GM20000 (cell line): ENCODE measurements at places on chromosomes 2 and 18.
A peak's percentile ranks its signal among the peaks of the same experiment; 100 is the strongest.

DNA sequence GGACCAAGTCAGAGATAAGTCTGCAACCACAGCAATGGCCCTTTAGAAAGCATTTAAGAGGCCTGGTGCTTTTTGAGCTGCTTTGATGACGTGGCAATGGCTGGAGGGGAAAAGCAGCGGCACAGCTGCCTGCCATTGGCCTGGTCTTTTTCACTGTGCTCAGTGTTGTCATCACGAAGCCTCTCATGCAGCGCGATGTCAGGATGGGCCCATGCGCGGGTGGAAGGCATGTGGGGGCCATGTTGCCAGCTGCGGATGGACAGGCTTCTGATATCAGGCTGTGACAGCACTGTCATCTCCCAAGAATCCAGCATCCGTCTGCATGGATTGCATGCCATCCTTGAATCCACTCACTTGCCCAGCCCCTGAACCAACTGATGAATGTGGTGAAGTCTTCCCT, 204.5 kb downstream of the ACKR3 start:
- DNase-seq, result no peak

- no peak for DNase-seq
Observed at GRCh38 chr18:74310411-74310810, 5.2 kb upstream of the C18orf63 start.

GRCh38 chr18:23970161-23971096, 44.1 kb upstream of the TTC39C start:
- DNase-seq, result peak; percentile 21

DNA sequence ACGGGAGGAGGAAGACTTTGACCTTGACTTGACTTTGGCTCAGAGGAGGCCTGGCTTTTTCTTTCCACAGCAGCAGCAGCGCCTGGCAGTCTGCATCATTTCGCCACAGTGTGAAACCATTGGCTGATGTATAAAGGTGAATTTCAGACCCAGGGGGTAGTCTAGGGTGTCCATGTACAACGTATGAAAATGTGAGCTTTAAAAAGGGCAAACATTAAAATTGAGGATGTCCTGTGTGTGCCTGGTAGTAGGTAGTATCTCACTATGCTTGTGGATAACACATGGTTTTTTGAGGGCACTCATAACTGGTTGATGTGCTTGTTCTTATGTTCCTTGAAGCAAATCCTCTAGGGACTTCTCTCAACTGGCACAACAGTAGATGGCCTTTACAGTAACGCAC, 86.1 kb downstream of the LPIN1 start:
- no peak for DNase-seq

DNA sequence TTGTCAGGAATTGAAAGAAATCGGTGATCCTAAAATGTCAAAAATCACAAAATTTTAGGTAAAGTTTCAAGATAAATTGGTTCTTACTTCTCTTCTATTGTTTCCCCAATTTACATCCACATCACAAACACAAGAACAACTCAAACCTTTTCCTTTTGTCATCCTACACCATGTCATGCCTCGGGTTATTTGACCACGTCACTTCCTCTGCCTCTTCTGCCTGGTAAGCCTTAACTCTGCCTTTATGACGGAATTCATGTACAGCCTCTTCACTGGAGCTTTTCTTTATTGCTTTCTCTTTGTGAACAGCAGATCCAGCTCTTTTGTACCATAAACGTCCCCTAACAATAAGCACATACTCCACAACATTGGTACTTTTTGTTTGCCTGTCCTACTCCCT, 258.0 kb downstream of the DPP10 start:
- no peak for DNase-seq

GRCh38 chr2:47283659-47284058, 119.3 kb upstream of the MSH2 start:
- DNase-seq, result no peak
